ENCODE measurements at places on chromosomes 7 and 10. TPM values are rescaled to one million over a fixed set of nuclear protein-coding genes. Genes with fewer than 3 reads are reported as not detected.

The RELN gene
- total RNA-seq, result 0.02 TPM

GRCh38 chr7:157687845-157688532, 351.2 kb downstream of the DNAJB6 start:
- peak; percentile 59 for DNase-seq

The ABCA13 gene
- not detected for total RNA-seq

- DNase-seq, result no peak
Observed at GRCh38 chr10:11608159-11609013, 3.1 kb downstream of the USP6NL start.

DNA sequence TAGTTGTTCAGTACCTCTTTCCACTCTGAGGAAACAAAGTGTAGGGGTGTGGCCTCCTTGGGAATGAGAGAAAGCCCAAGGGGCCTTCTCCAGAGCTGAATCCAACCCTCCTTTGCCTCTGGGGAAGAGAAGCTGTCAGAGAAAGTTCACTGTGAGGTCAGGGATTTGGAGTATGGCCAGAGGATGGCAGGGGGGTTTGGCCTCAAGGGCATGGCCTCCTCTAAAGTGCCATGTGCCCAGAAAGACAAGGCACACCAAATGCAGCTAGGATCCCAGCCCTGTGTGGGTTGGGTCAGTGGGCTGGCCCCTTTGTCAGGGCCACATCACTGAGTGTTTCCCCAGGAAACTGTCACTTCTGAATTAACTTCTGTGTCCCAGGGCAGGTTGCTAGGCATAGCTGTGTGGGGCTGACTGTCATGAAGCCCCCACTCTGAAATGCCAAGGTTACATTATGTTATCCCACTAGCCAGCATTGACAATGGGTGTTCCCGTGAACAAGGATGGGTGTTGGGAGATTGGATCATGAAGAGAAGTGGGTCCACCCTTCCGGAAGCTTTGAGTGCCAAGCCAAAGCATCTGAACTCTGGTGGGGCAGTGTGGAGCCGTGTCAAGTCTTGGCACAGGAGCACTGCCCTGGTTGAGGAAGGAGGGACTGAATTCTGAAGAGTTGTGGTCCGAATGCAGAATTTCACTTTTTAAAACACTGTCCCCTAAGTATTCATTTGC, 123.3 kb downstream of the ZMIZ1 start:
- no peak for DNase-seq

- no peak for DNase-seq
Observed at GRCh38 chr10:43235070-43235900, 31.6 kb downstream of the RASGEF1A start.

The SPDYE2 gene
- total RNA-seq, result not detected

GRCh38 chr7:54823776-54824175, 64.8 kb upstream of the SEC61G start:
- DNase-seq, result no peak

The KLLN gene
- 0.96 TPM for total RNA-seq

The A1CF gene
- not detected for total RNA-seq

GRCh38 chr10:132368881-132369635, 27.9 kb upstream of the PWWP2B start:
- DNase-seq, result no peak

The FAM241B gene
- total RNA-seq, result 2.6 TPM

GRCh38 chr10:77877441-77878344, 48.9 kb downstream of the DLG5 start:
- peak; percentile 80 for DNase-seq

GRCh38 chr7:137953665-137954470, 48.0 kb downstream of the CREB3L2 start:
- peak; percentile 61 for DNase-seq

GRCh38 chr10:49330127-49330665, 31.2 kb downstream of the C10orf71 start:
- DNase-seq, result no peak

The CNPY1 gene
- not detected for total RNA-seq

DNA sequence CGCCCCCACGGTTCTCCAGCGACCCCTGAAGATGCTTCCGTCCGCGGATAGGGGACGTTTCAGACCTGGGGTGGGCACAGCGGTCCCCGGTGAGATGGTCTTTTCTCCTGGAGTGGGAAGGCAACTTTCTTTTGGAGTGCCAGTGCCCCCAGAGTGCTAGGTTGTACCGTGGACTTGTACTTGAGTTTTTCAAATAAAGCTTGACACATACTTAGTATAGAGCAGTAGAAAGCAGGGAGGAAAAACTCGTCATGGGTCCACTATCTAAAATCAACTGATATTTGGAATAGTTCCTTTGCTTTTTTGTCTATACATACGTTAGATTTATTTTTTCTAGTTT, 28.4 kb downstream of the RBM20 start:
- no peak for DNase-seq

The SFMBT2 gene
- 2.6 TPM for total RNA-seq

GRCh38 chr7:15985587-15986384, 299.3 kb upstream of the MEOX2 start:
- DNase-seq, result no peak

The MALSU1 gene
- total RNA-seq, result 58.1 TPM

The GPR158 gene
- 0.09 TPM for total RNA-seq

GRCh38 chr7:36925691-36926090, 201.4 kb upstream of the AOAH start:
- DNase-seq, result no peak

The WAC gene
- 174 TPM for total RNA-seq

The CFAP58 gene
- 0.53 TPM for total RNA-seq

GRCh38 chr10:102596506-102596971, 47.7 kb upstream of the TRIM8 start:
- DNase-seq, result peak; percentile 85

DNA sequence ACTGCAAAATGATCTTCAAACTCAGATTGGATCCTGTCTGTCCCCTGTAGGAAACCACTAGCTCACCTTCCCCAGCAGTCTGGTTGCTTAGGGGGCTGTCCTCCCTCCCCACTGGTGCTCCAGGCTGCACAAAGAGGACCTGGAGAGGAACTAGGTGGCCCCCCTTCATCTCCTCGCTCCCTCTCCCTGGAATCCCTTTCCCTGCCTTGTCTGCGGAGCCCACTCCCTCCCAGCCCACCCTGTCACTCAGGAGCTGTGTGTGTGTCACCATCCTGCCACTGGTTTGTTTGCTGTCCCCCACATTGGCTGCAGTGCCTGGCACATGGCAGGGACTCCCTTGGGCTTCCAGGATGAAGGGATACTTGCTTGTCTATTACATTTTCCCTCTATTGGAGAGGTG, 35.5 kb upstream of the ZMIZ2 start:
- no peak for DNase-seq

DNA sequence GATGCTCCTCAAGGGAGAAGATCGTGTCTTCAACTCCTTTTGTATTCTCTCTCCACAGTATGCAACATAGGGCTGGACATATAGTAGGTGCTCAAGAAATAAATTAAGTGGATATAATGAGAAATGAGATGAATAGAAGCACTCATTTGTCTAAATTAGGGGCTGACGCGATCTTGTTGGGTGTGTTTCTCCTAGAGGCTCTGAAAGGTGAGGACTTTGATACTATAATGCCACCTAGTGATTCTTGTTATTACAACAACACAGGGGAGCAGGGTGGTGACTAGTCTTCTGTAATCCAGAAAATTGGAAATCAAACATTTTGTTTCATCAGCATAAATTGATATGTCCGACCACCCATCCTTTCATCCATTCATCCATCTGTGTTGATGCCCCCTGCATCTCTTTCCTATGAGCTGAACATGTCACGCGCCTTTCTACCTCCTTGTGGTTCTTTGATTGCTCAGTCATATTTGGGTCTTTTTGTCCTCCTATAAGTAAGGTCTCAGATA, 3.5 kb upstream of the CFAP58 start:
- peak; percentile 70 for DNase-seq

The SPDYE9 gene
- not detected for total RNA-seq

DNA sequence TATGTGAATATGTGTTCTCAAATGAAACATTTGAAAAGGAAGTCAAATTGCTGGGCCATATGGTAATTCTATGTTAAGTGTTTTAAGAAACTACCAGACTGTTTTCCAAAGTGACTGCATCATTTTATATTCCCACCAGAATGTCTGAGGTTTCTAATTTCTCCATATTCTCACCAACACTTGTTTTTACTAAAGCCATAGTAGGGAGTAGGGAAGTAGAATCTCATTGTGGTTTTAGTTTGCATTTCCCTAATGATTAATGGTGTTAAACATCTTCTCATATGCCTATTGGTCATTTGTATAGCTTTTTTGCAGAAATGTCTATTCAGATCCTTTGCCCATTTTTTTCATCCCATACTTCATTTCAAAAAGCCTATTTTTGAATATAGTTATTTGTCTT, 9.1 kb upstream of the SEMA4G start:
- no peak for DNase-seq

The MNX1 gene
- not detected for total RNA-seq

DNA sequence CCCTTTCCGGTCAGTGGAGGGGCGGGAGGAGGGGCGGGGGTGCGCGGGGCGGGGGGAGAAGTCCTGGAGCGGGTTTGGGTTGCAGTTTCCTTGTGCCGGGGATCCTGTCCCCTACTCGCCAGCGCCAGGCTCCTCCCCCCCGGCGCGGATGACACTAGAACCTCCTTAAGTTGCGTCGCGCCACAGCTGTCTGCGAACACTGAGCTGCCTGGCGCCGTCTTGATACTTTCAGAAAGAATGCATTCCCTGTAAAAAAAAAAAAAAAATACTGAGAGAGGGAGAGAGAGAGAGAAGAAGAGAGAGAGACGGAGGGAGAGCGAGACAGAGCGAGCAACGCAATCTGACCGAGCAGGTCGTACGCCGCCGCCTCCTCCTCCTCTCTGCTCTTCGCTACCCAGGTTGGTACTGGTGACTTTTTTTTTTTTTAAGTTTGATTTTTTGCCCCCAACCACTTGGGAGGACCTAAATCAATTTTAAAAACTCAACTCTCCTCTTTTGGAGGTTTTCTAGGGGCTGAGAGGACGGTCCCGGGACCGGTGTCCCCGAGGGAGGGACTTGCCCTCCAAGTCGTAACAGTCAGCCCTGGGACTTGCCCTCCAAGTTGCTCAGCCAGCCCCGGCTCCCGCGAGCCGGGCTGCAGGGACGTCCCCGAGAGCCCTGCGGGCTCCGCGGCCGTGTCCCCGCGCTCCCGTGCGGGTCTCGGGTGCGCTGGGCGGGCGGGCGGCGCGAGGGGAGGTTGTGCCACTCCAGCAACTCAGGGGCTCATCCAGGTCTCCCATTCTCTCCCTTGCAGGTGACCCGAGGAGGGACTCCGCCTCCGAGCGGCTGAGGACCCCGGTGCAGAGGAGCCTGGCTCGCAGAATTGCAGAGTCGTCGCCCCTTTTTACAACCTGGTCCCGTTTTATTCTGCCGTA, at the start of gene GATA3:
Gene GATA3, plus strand, starts transcription at position 195 of the 914 bp plus-strand sequence. CDS start 968 bp downstream, outside the sequence.
- DNase-seq, result peak; percentile 84

GRCh38 chr10:111724121-111724520, 459.4 kb downstream of the GPAM start:
- DNase-seq, result no peak

GRCh38 chr10:32956365-32957197, 1.4 kb downstream of the ITGB1 start:
- no peak for DNase-seq

GRCh38 chr10:28794986-28795385, 117.7 kb downstream of the BAMBI start:
- DNase-seq, result no peak

DNA sequence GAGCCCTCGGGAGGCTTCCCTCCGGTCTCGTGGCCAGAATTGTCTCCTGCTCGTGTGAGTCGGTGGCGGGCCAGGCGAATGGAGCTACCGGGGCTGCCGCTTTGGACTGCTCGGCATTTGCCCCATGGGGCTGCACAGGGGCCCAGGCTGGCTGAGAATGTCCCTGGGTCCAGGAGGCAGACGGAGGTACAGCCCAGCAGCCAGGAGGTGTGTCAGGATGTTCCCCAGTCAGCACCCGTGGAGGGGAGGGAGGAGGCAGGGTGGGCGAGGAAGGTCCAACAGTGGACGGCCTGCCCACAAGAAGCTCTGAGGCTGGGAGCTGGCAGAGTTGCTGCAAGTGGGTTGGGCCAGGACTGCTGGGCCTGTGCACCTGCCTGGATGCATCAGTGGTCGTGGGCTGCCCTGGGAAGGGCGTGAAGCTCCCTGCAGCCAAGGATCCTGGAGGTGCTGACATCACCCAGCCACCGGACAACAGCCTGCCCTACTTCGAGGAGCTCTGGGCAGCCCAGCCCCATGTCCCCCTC, 46.4 kb downstream of the PDGFA start:
- DNase-seq, result no peak

DNA sequence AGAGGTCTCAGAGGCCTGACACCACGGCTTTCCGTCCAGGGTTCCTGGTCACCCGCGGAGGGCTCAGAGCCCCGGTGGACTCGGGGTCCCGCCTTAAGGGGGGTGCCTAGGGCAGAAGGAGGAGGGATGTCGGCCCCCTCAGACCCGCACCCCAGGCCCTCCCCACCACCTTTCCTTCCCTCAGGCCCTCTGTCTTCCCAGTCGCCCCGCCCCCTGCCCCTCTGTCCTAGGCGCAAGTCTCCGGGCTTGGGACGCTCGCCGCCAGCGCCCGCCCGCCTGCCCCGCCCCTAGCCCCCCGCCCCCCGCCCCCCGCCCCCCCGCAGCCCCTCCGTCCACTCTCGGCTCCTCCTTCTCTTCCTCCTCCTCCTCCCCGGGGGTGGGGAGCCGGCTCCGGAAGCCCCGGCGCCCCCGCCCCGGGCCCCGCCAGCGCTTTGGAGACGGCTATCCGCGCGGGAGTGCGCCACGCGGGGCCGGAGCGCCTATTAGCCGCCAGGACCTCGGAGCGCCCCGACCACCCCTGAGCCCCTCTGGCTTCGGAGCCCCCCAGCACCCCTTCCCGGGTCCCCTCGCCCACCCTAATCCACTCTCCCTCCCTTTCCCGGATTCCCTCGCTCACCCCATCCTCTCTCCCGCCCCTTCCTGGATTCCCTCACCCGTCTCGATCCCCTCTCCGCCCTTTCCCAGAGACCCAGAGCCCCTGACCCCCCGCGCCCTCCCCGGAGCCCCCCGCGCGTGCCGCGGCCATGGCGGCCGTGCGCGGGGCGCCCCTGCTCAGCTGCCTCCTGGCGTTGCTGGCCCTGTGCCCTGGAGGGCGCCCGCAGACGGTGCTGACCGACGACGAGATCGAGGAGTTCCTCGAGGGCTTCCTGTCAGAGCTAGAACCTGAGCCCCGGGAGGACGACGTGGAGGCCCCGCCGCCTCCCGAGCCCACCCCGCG, at the start of gene AEBP1:
Gene AEBP1, plus strand, starts transcription at position 423 of the 937 bp plus-strand sequence. Its CDS starts 321 bp downstream, at position 744.
- DNase-seq, result peak; percentile 71

DNA sequence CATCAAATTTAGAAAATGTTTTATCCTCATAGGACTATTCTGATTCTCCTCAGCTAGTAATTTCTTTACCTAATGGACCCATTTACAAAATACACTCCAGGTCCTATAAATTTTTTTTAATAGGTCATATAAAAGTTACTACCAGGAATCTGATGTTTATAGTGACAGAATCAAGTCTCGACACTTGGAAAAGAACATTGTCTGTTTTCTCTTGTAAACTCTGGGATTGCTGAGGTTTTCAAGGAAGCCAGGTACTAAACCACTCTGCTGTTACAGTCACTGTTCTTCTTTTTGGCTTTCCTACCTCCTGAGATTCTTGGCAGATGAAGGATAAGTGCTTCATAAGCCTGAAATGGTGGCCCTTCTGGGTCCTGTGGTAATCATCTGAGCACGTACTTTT, 493.1 kb downstream of the AUTS2 start:
- DNase-seq, result no peak

The CXCL12 gene
- 0.09 TPM for total RNA-seq

GRCh38 chr10:78794736-78795455, 273.9 kb upstream of the ZMIZ1 start:
- no peak for DNase-seq

- no peak for DNase-seq
Observed at GRCh38 chr7:92639213-92639896, 49.2 kb upstream of the FAM133B start.
